ENCODE measurements at places on chromosomes 11 and 22. TPM values are rescaled to one million over a fixed set of nuclear protein-coding genes. Genes with fewer than 3 reads are reported as not detected.

Gene OR51B5
- total RNA-seq: 0.10 TPM

Gene SUSD2
- total RNA-seq: 67.0 TPM

Gene CATSPERZ
- total RNA-seq: 1.6 TPM

Gene C11orf42
- total RNA-seq: not detected

Gene ACTN3
- not detected for total RNA-seq

Gene ADORA2A
- 0.48 TPM for total RNA-seq

Gene ARHGEF17
- 13.3 TPM for total RNA-seq

Gene FAM180B
- total RNA-seq: not detected

Gene IGF2
- 3.5 TPM for total RNA-seq

Gene KCNQ1OT1
- total RNA-seq: 0.03 TPM
